ENCODE measurements at places on chromosomes 4 and X.

DNA sequence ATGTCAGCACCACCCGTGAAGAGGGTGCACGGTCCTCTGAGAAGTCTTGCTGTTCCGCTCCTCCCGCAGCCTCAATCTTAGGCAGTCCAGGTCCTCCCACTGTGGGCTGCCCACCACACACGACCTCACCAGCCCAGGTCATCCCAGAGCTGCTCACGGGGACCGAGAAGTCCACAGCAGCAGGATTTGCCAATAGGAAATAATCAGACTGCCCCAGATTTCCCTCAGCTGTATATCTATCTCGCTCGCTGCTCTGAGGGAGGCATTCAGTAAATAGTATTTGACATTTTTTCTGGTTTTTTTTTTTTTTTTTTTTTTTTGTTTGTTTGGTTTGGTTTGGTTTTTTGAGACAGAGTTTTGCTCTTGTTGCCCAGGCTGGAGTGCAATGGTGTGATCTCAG lies 83.8 kb downstream of the STOX2 start:
- no peak for DNase-seq

GRCh38 chr4:41749631-41750039 lies 1.1 kb upstream of the PHOX2B start:
- DNase-seq = no peak

GRCh38 chrX:103637604-103638338 lies 9.0 kb downstream of the TCEAL1 start:
- DNase-seq = no peak

- DNase-seq = no peak
These were observed 81.4 kb downstream of the RBM47 start for GRCh38 chr4:40548256-40548655.

- DNase-seq = no peak
These were observed 108.8 kb downstream of the AMELX start for GRCh38 chrX:11401966-11402365.

DNA sequence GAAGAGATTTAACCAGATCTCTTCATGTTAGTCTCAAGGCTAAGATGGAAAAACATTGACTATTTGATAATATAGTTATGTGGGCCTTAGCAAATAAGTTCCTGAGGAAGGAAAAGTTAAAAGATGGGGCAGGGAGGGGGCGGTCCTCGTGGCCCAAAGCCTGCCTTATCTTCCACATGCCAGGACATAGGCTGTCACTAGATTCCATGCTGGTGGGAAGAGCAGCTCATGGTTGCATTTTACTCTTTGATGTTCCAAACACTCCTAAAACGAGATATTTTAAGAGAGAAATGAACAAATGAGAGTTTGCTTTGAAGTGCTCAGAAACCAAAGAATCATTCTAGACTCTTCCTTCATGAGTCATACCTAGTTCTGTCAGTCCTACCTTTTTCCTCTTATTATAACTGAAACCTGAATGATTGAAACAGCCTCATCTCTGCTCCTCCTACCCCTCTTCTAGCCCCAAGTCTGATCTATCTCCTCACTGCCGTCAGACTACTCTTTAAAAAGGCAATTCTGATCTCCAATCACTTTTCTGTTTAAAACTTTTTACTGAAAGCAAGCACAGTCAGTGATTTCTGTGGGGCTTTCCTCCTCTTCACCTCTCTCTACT lies 25.1 kb downstream of the RAB9B start:
- no peak for DNase-seq

DNA sequence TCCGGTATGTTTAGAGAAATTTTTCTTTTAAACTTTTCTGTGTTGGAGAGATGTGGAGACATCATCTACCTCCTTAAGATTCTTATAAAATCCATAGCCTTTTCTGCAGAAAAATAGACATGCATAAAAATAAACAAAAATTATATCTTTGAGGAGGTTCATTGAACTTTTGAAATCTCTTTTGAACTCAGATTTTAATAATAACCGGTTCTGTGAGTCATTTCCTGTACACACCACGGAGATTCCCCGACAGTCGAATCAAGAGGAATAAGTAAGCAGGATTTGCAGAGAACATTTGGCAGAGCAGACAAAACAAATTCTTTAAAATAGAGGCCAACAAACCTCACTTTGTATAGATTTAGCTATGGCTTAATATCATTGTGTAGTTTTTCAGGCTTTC lies 918.7 kb upstream of the POU3F4 start:
- DNase-seq = no peak

DNA sequence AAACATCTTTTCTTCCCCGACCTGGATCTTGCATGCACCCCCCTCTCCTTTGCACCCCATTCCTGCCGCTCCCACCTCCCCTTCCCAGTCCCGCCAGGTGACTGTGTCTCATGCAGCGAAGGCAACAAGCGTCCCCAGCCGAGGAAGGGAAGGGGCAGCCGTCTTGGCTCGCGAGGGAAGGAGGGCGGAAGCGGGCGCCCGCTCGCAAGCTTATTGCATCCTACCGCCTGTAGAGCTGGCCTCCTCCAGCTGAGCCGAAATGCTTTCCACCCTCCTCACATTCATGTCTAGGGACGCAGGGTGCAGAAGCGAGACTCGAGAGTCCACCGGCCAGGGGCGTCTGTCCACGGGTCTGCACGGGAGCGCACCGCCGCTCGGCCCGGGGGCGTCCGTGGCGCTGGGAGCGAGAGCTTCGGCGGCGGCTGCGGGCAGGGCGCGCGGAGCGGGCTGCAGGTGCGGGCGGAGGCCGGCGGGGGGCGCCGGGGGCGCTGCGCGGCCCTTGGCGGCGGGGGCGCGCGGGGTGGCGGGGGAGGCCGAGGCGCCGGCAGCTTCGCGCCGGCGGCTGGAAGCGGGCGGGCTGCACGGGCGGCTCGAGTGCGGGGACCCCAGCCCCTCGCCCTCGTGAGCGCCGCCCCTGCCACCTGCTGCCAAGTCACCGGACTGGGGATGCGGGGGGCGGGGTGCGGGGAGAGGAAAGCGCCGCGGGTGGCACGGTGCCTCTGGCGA lies at the start of gene KCNIP4:
Gene KCNIP4 (minus strand): TSS at position 426 of the 726 bp plus-strand sequence.
- DNase-seq = no peak

DNA sequence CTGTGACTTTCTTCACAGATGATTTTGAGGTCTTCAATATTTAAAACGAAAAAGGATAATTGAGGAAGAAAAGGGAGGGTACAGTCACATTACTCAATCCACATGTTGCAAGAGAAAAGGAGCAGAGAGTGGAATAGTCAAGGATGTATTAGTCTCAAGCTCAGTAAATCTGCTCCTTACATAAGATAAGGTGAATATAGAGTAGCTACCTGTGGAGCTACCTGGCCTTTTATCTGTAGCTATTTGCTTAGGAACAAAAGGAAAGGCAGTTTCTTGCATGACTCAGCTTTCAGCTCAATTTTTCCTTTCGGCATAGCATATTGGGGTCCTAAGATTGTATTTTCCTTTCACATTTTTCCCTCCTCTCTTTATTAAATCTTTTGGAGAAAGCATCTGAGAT lies 26.3 kb upstream of the ACTRT1 start:
- DNase-seq = no peak

DNA sequence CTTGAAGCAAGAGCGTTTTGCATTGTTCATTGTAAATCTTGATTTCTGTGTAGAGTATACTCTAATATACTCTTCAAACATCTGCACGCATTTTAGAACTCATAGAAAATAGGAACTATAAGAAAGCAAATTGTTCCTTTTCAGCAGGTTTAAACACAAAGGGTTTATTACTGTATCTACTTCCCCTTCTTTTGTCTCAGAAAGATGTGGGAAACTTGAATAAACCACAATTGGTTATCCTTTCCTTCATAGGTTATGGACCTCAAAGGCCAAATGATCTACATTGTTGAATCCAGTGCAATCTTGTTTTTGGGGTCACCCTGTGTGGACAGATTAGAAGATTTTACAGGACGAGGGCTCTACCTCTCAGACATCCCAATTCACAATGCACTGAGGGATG lies 46.0 kb upstream of the GUCY1B1 start:
- no peak for DNase-seq

GRCh38 chr4:82648356-82648755 lies 86.6 kb upstream of the TMEM150C start:
- DNase-seq = no peak

- no peak for DNase-seq
These were observed 94.8 kb upstream of the LANCL3 start for GRCh38 chrX:37476571-37477170.

All from activated effector memory CD4-positive, alpha-beta T cell treated with Interleukin-2 at 50 U/mL for 16 hours (primary cell).